ENCODE measurements at places on chromosomes 3 and 15. TPM values are rescaled to one million over a fixed set of nuclear protein-coding genes. Genes with fewer than 3 reads are reported as not detected.

GRCh38 chr3:112247900-112248299 is 46.1 kb downstream of the SLC9C1 start:
- no peak for DNase-seq

DNA sequence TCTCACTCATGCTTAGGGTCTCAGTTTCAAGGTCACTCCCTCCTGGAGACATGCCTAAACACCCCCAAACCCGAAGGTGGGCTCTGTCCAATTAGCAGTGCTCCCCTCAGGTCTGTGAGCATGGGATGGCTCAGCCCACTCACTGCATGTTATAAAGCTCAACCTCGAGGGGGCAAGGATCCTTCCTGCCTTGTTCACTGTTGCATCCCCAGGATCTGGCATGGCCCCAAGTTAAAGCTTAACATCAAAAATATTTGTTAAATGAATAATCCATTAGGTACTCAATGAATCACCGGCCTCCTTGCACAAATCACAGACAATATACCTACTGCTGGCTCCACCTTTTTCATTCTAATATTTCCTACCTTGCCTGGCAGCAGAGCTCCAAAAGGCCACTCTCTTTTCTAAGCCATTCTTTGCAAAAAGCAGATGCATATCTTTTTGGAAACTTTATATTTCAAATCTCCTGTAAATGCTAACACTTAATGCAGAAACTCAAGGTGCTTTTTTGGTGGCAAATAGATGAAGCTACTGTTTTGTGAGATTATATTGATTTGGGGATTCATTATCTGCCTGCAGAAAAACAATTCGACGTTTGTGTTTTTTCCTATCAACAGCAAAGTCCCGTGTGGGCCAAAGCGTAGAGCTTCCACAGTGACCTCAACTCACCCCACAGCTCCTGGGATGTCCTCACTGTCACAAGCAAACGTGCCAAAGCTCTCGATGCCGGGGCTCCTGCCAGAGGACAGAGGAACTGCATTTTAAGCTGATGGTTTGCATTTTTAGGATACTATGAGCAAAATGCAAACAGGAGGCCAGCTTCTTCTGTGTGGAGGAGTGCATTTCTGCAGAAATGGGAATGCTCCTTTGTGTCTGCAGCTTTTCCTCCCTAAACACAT is 35.4 kb downstream of the PCOLCE2 start:
- peak; percentile 94 for DNase-seq

GRCh38 chr15:60399931-60400330 is 2.1 kb upstream of the ANXA2 start:
- peak; percentile 83 for DNase-seq

DNA sequence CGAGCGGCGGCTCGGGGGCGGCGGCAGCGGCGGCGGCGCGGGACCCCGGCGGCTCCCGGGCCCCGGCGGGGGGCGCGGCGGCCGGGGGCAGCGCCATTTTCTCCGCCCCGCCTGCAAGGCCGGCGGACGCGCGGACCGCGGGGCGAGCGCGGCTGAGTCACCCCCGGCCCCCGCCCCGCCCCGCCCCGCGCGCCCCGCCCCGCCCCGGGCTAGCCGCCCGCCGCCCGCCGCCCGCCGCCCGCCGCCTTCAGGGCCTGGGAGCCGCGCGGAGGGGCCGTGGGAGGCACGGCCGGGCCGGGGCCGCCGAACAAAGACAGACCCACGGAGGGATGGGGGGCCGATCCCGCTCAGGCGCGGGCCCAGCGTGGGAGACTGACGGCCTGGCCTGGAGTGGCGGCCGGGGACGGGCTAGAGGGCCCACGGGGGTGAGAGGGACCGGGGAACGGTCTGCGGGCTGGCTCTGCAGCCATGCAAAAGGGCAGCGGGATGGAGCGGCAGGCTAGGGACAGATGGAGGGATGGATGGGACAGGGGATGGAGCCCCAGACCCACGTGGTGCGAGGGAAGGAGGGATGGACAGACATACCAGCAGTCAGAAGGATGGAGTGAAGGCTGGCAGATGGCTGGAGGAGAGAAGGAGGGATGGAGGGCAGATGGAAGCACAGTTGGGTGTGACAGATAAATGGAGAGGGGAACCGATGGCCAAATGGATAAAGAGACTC is at the start of gene EIF4E3:
TSS of gene EIF4E3 (minus strand) at position 132 of the 721 bp plus-strand sequence. CDS start at position 97, 35 bp downstream.
- DNase-seq, result peak; percentile 35

- no peak for DNase-seq
Measured at GRCh38 chr3:60147249-60147950, 1097.6 kb upstream of the CFAP20DC start.

GREM1 gene
- total RNA-seq, result 1.6 TPM

SERPINI1 gene
- 0.52 TPM for total RNA-seq

GUCA1C gene
- total RNA-seq, result not detected
